ENCODE measurements at places on chromosomes 5 and 9.

DNA sequence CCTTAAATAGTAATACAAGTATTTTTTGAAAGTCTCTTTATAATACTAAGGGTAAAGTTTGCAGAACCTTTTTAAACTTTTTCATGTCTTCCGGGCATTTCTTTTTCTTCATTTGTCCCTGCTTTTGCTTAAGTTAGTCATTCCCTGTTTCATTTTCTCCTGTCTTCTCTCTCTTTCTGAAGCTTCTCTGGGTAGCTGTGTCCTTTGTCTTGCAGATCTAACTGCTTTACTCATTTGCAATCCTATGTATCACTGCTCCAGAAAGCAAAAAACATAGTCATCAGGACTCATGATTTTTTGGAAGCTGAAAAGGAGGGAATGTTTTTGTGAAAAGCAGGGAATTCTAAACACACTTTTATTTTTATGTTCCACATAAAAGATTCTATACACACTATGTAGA lies 301.7 kb downstream of the MRPS30 start:
- no peak for DNase-seq

GRCh38 chr5:161286066-161286655 lies 260.4 kb downstream of the GABRB2 start:
- DNase-seq: no peak

- no peak for DNase-seq
Observed at GRCh38 chr5:168128557-168128956, 162.9 kb upstream of the WWC1 start.

DNA sequence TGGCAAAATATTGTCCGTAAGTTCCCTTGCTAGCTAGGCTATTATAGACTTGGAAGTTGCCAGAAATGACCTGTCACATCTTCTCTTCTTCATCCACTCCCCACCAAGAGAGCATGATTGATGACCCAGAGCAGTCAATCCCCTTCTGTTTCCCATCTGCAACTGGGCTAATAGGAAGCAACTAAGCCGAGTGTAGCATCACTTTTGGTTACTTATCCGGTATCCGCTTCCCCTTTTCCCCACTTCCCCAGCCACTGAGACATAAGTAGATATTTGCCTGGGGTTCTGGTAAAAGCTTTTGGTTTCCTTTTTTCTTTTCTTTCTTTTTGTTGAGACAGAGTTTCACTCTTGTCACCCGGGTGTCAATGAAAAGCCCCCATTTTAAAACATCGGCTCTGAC lies 29.4 kb upstream of the LIFR start:
- DNase-seq: no peak

- DNase-seq: no peak
Observed at GRCh38 chr9:89701221-89701798, 96.5 kb downstream of the GADD45G start.

DNA sequence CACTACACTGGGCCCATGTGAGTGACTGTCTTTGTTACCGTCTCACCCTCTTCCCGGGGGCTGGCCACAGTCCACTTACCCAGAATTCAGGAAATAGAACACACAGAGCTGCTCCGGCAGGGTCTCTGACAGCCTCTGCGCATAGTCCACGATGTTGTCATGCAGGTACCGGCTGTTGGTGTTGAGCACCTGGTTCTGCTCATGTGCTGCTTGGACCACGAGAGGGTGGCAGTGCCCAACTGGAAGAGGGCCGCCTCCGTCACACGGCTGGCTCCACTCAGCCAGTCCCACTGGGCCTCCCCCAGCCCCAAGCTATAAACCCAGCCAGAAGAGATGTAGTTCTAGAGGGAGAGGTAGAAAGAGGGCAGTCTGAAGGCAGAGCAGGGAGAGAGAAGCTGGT lies 2.7 kb downstream of the PHYKPL start:
- no peak for DNase-seq

GRCh38 chr9:76359766-76360165 lies 34.5 kb downstream of the RFK start:
- no peak for DNase-seq

- no peak for DNase-seq
Observed at GRCh38 chr5:127909066-127909465, 174.5 kb upstream of the SLC12A2 start.

- peak; percentile 27 for DNase-seq
Observed at GRCh38 chr9:127930231-127931091, at the start of gene PIP5KL1. Gene PIP5KL1 (minus strand): TSS chr9:127930777. CDS start chr9:127930752, 25 bp downstream.

- DNase-seq: no peak
Observed at GRCh38 chr5:98784411-98784810, 10.9 kb downstream of the RGMB start.

GRCh38 chr9:134206311-134207300 lies 42.2 kb upstream of the RNU6ATAC start:
- DNase-seq: no peak

DNA sequence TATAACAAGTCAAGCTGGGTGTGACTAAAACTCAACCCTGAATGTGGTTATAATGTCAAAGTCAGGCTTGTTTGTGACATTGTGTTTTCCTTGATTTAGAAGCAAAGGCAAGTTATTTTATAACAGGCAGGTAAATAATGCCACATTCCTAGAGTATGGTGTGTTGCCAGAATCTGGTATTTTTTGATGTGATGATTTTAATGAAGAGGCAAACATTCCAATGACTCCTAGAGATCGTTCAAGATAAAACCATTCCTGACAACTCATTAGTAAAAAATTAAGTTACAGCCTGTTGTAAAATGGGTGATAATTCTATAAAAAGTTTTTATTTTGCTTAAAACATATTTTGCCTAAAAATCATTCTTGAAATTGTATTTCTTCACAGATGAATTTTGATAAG lies 60.0 kb downstream of the RAB14 start:
- DNase-seq: no peak

GRCh38 chr9:20570756-20571155 lies 51.5 kb downstream of the MLLT3 start:
- DNase-seq: no peak

DNA sequence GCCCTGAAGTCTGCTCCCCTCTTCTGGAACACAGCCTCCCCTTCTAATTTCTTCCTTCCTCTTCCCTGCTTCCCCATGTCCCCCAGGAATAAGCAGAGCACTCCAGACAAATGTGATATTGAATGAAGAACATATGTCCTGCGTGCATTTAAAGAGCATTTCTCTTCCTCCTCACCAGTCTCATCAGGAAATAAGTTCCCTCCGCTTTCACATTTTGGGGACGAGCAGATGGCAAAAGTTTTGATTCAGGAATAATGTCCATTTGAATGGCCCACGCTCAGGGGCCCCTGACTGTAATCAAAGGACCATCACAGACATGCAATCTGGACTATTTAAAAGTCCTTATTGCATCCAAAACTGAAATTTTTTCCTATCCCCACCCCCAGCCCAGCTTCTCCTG lies 316.1 kb downstream of the CDK5RAP2 start:
- DNase-seq: no peak

DNA sequence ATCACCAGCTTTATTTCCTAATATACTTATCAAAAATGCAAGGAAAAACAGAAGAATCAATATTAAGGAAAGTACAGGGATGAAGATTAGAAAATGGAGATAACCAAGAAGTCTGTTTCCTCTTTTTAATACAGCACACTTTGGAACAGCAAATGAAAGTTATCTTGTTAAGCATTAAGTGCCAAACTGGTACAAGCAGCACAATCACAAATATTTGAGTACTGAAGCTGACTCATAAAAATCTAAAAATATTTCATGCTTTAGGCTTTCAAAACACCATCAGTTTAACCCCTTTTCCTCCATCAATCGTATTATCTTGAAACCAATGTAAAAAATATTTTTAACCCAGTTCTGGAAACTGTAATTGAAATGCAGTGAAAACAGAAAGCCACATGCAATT lies 2.7 kb downstream of the FBXW11 start:
- no peak for DNase-seq

- DNase-seq: no peak
Observed at GRCh38 chr5:75608870-75609269, 2.4 kb upstream of the ANKDD1B start.

GRCh38 chr9:26524267-26524666 lies 368.3 kb downstream of the CAAP1 start:
- DNase-seq: no peak

GRCh38 chr5:148070621-148071020 lies 6.8 kb downstream of the SPINK5 start:
- no peak for DNase-seq

DNA sequence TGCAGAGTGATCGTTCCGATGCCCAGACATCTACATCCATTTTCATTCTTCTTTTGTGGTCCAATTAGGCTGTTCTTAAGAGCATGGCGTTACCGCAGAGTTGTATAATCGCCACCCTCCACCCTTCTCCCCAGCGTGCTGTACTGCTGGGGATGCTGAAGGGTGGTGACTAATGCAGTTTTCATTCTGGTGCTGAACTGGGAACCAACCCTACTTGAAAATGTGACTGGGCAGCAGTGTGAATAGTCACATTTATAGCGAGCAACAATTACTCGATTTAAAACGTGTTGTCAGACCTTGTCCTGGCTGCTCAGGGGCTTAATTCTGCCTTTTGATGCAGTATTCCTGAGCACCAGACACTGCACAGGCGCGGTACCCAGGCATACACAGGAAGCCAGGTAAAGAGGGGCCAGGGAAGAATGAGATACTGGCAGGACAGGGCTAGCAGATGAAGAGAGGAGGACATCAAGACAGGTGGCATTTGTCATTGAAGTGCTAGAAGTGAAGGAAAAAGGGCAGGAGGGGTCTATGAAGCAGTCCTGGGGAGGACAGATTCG lies 719 bp upstream of the ISCA1 start:
- DNase-seq: no peak

- DNase-seq: no peak
Observed at GRCh38 chr9:135506327-135507103, 6.0 kb downstream of the MRPS2 start.

GRCh38 chr9:1726993-1727759 lies 288.0 kb upstream of the SMARCA2 start:
- peak; percentile 12 for DNase-seq

- DNase-seq: no peak
Observed at GRCh38 chr5:5979761-5980537, 398.4 kb downstream of the MED10 start.

GRCh38 chr9:127514468-127514867 lies 63.2 kb downstream of the LRSAM1 start:
- DNase-seq: no peak

DNA sequence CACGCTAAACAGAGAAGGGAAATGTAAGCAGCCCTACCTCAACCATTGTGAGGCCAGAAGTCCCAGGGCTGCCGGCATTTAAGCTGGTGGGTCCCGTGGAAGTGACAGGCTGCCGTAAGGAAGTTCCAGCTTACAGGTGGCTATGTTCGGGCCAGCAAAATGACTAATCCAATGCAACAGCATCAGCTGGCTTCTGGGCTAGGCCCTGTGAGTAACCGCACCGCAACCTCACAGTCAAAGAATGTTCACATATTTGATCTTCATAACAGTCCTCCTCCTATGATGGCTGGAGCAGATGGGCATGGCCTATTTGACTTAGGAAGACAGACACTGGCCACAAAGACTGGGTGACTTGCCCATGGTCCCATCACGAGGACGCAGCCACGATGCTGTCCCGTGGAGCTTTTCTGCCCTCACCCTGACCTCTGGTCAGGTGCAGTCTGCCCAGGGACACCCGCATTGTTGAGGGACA lies 88.2 kb downstream of the LIFR start:
- DNase-seq: no peak

DNA sequence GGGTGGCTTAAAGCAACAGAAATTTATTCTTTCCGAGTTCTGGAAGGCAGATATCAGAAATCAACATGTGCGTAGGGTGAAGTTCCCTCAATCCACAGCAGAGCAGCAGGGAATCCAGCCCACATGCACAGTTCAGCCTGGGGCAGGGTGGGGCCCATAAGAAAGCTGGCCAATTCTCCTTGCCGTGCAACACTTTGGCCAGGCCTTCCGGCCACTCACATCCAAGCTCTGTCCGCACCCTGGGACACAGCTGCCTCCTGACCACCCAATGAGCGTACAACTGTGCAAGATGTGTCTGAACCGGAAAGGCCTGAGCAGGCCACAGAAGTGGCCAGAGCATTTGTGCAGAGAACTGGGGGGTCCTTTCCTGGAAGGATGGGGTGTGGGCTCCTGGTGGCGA lies 274.9 kb downstream of the GADD45G start:
- no peak for DNase-seq

- no peak for DNase-seq
Observed at GRCh38 chr5:171477666-171478065, 58.2 kb downstream of the FGF18 start.

GRCh38 chr5:160616712-160617497 lies 195.2 kb downstream of the PTTG1 start:
- DNase-seq: no peak

DNA sequence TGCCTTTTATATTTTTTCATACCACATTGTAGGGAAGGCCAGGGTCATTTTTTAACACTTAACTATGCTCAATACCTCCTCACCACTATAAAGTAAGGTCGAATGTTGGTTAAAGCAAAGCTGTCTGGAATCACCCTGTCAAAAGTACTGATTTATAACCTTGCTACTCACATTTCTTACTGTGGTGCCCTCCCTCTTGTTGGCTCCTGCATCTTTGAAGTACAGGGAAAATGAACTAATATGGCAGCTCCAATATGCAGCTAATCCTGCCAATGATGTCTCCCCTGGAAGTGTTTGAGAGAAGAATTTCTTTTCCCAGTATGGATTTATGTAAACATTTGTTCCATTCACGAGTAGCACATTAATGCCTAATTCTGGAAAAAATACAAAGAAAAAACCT lies 108.4 kb upstream of the RPS23 start:
- DNase-seq: no peak

GRCh38 chr5:164097749-164098148 lies 592.3 kb downstream of the MAT2B start:
- DNase-seq: no peak

- DNase-seq: no peak
Observed at GRCh38 chr5:72474046-72474500, 33.1 kb downstream of the ZNF366 start.

DNA sequence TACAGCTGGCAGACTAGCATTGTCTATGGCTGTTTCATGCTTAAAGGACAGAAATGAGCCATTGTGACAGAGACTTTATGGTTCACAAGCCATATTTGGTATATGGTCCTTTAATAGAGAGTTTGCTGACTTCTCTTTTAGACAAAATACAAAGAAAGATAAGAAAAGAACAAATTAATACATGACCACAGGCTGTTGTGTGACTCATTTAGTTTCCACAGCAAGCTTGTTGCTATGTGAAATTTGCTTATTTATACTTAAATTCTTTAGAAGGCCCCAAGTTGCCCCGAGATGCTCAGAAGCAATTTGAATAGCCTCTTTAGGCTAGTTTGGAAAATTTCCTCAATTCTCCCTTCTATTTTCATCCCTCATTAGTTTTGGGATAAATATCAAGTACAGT lies 315.3 kb upstream of the RPS23 start:
- DNase-seq: no peak

- no peak for DNase-seq
Observed at GRCh38 chr9:124238546-124239140, 19.1 kb upstream of the NEK6 start.

DNA sequence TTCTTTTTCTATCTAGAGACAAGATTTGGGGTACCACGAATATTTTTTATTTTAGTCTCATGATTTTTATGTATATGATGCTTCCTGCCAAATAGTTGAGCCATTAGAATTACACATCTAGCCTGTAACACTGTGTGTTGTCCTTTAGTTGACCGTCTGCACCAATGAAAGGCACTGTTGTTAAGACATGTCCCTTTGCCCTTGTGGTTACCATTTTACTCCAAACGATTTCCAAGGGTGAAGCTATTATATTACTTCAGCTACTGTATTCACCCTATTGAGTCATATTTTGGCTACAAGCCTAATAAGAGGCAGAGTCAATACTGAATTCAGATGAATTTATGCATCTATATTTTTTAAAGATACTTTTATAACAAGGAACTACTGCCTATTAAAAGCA lies 207.6 kb downstream of the CETN3 start:
- DNase-seq: no peak

GRCh38 chr5:55510523-55510880 lies 24.3 kb downstream of the PLPP1 start:
- DNase-seq: no peak

- DNase-seq: no peak
Observed at GRCh38 chr5:119288379-119289033, 67.3 kb upstream of the TNFAIP8 start.
